ENCODE measurements at places on chromosomes 12 and 14. TPM values are rescaled to one million over a fixed set of nuclear protein-coding genes. Genes with fewer than 3 reads are reported as not detected.

- no peak for DNase-seq
These were observed 22.6 kb upstream of the PKP2 start for GRCh38 chr12:32918890-32919801.

DNA sequence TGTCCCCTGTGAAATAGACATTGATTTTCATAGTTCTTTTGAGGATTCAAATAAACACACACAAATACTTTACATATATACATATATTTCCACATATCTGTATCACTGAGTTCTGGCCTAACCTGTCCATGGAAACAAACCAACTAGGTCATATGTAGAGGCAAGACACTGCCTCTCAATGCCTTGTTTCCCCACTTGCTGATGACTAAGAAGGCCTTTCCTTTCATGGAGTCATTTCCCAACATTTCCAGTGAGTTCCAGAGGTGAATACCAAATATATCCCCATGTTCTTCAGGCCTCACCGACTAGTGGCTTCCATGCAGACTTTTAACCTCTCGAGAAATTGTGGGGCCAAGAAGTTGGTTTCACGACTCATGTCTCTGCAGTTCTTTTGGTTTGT, 120.8 kb downstream of the DNAI7 start:
- no peak for DNase-seq

DNA sequence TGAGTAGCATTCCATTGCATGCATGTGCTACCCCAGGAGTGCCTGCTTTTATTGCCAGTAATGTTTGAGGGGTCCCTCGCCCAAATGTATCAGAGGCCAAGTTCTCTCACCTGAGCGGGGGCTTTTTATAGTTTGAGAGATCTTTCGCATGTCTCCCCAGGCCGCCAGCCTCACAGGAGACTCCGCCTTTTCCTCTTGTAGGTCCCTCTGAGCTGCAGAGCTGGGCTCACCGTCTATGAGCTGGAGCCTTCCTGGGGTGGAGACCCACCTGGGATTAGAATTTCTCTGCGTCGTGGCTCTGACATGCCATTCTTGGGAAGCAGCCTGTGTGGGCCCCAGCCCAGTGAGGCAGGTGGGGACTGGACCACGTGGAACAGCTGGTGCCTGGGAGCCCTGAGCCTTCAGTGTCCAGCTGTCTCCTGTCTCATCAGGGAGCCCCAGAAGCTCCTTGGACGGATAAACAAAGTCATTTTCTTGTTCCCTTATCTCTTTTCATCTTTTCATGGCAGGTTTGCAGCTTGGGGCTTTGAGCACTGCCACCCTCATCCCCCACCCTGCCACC, 261.7 kb upstream of the CRY1 start:
- no peak for DNase-seq

DNA sequence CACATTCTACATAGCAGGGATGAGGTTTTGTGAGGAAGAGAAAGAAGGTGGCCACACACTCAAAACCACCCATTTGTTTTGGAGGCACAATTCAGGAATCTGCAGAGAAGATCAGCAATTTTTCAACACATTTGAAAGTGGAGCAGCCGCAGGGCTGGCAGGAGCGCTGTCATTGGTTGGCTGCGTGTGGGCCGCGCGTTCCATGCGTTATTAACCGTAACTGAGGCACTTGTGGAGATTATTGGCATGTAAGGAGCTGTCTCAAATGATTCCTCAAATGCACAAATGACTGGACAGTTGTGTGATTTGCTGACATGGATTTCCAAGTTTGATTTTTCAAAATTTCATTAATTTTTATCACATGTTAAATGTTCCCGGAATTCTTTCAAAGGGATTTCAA, 318.5 kb downstream of the TMEM132D start:
- DNase-seq = no peak

DNA sequence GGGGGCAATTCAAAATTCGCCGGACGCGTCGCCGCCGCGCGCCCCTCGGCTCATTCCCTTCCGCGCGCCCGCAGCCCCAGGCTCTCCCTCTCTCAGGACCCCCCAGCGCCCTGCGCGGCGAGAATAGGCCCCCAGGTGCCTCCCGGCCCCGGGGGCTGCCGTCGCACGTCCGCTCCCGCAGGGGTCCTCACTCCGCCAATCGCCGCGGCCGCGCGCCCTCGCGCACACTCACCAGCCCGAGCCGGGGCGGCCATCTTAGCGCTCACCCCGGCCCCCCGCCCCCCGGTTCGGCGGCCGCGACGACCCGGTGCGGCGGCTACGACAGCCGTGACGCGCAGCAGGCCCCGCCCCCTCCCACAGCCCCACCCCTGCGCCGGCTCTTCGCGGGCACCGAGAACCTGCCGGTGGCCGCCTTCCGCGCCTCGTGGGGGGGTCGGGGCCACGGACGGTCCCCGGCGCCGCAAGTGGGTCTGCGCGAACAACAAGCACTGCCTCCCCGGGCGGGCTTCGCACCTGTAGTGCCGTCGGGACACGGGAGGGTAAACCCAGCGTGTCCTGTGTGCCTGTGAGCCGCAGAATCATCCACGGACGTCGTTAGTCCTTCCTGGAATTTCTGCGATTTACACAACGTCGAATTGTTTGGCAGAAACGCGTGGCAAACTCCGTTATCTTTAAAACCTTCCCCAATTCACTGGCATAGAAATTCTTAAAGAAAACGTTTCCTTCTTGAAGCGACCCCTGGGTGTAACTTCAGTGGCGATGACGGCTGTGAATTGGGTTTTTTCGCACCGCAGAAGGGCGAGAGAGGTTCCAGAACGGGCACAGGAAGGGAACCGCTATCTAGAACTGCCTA, 2.5 kb downstream of the USP44 start:
- peak; percentile 71 for DNase-seq

- DNase-seq = peak; percentile 68
These were observed 110.4 kb downstream of the ZFP36L1 start for GRCh38 chr14:68682166-68683103.

- DNase-seq = peak; percentile 49
These were observed 1095.9 kb downstream of the TMEM121 start for GRCh38 chr14:106622200-106622745.

Gene PTPRR
- total RNA-seq = not detected
